ENCODE measurements at places on chromosomes 5 and 9.

- DNase-seq: no peak
Observed at GRCh38 chr5:102758576-102758975, 3.5 kb downstream of the PAM start.

DNA sequence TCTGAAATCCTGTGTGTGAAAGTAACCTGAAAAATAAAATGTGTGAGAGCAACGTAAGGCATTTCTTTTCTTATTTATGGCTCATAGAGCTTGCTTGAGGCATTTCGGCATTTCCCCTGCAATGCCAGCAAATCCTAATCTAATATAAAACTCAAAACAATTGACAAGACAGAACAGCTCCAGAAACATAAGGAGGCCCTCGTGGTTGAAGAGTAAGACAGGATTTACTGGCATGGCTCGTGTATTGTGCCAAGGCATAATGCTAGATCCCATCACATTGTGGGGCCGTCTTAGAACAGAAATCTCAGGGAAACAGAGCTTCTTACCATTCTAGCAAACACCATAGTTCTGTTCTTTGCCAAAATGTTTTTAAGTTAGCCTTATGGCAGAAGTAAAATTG lies 166.2 kb downstream of the NTRK2 start:
- DNase-seq: no peak

- DNase-seq: no peak
Observed at GRCh38 chr9:88872192-88872946, 118.9 kb upstream of the S1PR3 start.

- no peak for DNase-seq
Observed at GRCh38 chr9:85334228-85334627, 407.5 kb downstream of the AGTPBP1 start.
